Stimulated activated CD8-positive, alpha-beta memory T cell treated with anti-CD3 and anti-CD28 coated beads, Interleukin-15, amount 100 ng/mL, for 4 hours (primary cell): ENCODE measurements at places on chromosomes 11 and 22.

DNA sequence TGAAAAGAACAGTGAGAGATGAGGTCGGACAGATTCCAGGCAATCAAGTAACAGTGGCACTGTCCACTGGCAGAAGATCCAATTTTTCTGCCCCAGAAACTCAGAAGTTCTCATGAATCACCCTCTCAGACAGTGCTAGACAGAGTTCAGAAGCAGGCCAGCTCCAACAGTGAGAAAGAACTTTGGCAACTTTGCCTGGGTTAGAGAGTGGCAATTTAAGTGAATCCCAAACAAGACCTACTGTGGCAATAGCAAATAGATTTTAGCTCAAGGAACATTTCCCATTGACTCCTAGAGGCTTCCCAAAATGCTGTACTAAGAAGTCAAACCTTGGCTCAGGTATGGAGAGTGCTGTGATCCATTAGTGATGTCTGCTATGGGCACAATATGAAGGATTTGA is 12.3 kb downstream of the CD44 start:
- DNase-seq = no peak

GRCh38 chr11:131481303-131481702 is 110.9 kb downstream of the NTM start:
- DNase-seq = no peak

GRCh38 chr11:120031612-120032600 is 106.0 kb downstream of the TRIM29 start:
- DNase-seq = no peak

DNA sequence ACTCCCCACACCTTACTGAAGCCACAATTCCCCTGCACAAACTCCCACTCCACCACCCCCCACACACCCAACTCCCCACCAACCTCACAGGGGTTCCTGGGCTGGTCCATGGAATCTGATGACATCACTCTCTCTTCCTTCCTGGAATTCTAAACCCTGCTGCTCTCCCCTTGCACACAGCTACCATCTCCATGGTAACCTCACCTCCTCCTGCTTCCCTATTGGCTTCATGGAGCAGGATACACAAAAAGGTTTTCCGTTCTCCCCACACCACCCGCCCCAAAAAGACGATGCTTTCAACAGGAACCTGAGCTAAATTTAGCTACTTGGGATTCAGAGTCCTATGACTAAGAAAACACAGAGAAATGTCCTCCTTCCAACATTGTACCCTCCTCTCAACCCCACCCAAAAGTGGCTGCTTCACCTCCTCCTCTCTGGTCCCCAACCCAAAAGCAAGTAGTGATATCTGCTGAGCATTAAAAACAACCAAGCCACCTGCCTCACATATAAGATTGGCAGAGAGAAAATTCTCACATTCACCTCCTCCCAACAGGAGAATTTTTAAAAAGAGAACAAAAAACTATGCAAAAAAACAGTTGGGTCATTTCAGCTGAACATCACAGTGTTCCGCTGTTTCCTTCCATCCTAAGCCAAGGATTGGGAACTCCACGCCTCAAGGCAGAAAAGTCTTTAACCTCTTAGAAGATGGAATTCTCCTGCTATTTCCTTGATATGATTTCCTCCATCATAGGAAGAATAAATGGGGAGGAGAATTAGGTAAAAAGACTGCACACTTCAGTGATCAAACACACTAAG is 66.9 kb downstream of the RBFOX2 start:
- DNase-seq = no peak

GRCh38 chr11:970319-970871 is 44.7 kb downstream of the AP2A2 start:
- DNase-seq = no peak

GRCh38 chr11:117795638-117796455 is 1.2 kb downstream of the DSCAML1 start:
- DNase-seq = no peak

DNA sequence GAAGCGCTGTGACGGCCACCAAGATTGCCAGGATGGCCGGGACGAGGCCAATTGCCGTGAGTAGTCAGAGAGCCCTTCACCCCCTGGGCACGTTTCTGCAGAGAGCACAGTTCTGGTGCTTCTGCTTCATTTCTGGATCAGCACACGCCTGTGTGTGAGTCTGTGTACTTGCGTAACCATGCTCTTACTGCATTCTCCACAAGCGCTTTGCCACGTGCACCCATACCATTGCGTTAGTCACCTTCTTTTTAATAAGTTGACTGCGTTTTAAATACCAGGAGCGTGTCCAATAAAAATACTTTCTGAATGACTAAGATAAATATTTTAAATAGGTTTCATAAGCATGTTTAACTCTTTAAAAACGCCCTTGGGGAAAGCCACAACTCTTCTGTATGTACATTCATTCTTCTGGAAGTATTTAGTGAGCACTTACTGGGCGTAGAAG is 143.0 kb upstream of the SORL1-AS1 start:
- DNase-seq = no peak

GRCh38 chr22:44648085-44648820 is 53.8 kb upstream of the PRR5 start:
- no peak for DNase-seq

GRCh38 chr11:61976420-61976800 is 9.0 kb upstream of the FTH1 start:
- DNase-seq = no peak

- DNase-seq = no peak
These were observed at the start of gene C11orf52 for GRCh38 chr11:111918390-111919256. C11orf52 (plus strand) TSS chr11:111918913; CDS start chr11:111918973, 60 bp downstream.

GRCh38 chr11:27203077-27203647 is 159.9 kb downstream of the CCDC34 start:
- DNase-seq = no peak
